ENCODE measurements at places on chromosomes 2 and 18.

DNA sequence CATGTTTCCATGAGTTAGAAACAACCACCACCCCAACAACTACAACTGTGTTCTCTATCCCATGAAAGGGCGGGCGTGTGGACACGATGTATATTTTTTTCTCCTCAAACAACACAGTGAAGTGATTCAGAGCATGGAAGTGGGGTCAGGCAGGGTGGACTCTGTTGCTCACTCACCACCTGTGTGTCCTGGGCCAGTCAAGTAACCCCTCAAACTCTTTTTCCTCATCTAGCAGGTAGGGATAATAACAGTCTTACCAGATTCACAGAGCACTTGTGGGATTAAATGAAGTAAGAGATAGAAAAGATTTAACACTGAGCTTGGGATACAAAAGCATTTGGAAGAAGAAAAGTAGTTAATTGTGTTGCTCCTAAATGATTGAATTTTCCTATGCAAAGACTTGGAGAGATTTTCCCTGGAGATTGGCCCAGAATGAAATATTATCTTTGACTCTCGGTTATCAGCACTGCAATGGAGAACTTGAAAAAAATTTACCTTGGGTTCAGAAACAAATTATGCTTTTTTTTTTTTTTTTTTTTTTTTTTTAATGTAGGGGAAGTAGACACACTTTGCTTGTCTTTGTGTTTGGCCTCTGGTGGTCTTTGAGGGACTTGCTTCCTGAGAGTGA lies 161.9 kb upstream of the EPAS1 start:
- DNase-seq, result no peak

GRCh38 chr18:42001801-42002200 lies 46.8 kb downstream of the PIK3C3 start:
- no peak for DNase-seq

DNA sequence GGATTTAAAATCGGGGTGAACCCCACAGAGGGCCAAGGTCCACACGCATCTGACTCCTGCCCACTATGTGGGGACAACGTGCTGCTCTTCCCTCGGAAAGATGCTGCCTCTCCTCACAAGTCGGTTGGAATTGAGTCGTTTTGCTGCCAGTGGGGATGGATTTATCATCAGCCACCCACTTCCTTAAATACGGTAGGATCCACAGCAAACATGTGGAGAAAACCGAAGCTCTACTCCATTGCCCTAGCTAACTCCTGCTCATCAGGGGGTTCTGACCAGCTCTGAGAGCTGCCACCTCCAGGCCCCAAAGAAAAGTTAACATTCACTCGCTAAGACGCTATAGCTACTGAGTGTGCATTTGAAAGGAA lies 80.9 kb downstream of the CHRNA1 start:
- DNase-seq, result no peak

GRCh38 chr2:104938231-104938941 lies 84.5 kb downstream of the POU3F3 start:
- DNase-seq, result no peak

DNA sequence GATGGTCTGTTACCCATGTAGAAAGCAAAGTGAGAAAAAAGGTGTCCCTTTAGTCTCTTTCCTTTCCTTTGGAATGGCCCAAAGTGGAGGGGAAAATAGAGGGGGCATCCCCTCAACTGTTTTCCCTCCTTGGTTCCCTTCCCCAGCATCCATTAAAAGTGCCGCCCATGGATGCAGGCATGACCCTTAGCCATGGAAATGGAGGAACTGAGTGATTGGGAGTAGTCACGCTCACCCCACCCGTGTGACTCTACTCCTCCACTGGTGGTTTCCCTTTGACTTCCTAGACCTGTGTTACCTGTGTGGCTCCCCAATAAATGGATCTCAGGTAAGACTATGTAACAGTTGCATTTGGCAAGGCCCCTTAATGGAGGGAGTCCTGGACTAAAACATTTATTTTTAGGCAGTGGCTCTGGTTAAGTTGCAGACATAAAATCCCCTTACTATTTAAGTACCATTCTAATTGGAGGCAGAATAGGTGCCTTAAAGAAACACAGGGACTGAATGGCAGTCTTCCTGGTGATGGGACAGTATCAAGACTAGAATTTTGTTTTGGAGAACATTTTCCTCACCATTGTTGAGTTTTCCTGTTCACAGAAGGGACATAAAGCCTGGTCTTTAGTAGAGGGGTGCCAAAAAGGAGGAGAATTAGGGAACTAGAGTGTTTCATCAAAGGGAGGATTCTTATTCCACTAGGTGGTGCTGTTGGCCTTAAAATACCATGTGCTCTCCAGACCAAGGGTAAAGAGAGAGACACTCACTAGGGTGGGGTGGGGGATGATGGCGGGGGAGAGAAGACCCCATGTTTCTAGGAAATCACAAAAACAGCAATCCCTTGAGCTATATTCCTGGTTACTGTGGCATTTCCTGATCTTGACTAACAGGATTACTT lies 25.7 kb upstream of the PLA2R1 start:
- DNase-seq, result no peak

GRCh38 chr2:216533609-216534008 lies 35.0 kb downstream of the RPL37A start:
- DNase-seq, result no peak

- no peak for DNase-seq
These were observed 19.9 kb upstream of the SIGLEC15 start for GRCh38 chr18:45805551-45805950.

GRCh38 chr2:60499651-60500265 lies 53.7 kb downstream of the BCL11A start:
- no peak for DNase-seq

- no peak for DNase-seq
These were observed 209.1 kb downstream of the RAD51AP2 start for GRCh38 chr2:17309181-17309580.

GRCh38 chr18:49020621-49021021 lies 69.9 kb upstream of the SMAD7 start:
- no peak for DNase-seq

All from stimulated activated CD4-positive, alpha-beta T cell treated with anti-CD3 and anti-CD28 coated beads, Interleukin-1b, Interleukin-23, amount 100 ng/mL, for 24 hours (primary cell).